ENCODE measurements at places on chromosomes 2 and 18.

GRCh38 chr2:111947219-111947618, 48.8 kb downstream of the MERTK start:
- no peak for DNase-seq

GRCh38 chr2:2234398-2235195, 96.5 kb downstream of the MYT1L start:
- DNase-seq = no peak

- no peak for DNase-seq
Measured at GRCh38 chr2:43515807-43516497, 79.9 kb downstream of the THADA start.

DNA sequence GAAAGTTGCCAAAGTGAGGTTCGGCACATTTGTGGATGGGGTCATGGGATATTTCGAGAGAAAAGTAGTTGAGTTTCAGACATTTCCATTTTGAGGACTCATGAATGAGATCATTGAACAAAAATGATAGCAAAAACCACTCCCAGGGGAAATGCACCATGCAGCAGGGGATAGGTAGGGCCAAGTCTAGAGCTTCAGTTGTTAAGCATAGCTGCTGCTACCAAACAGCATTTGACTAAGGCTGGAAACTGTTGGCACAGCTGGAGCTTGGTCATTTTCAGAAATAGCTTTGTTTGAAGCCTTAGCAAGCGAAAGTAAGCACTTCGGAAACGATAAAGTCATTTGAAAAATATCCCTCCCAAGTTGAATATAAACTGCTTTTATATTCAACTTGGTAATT, 431.8 kb downstream of the SOCS6 start:
- no peak for DNase-seq

GRCh38 chr2:95015261-95015912, 10.1 kb upstream of the MAL start:
- no peak for DNase-seq

GRCh38 chr2:183253441-183254130, 129.3 kb downstream of the NUP35 start:
- no peak for DNase-seq

GRCh38 chr2:43075054-43075593, 151.3 kb downstream of the ZFP36L2 start:
- no peak for DNase-seq

GRCh38 chr18:79506191-79507075, 110.7 kb downstream of the NFATC1 start:
- no peak for DNase-seq

DNA sequence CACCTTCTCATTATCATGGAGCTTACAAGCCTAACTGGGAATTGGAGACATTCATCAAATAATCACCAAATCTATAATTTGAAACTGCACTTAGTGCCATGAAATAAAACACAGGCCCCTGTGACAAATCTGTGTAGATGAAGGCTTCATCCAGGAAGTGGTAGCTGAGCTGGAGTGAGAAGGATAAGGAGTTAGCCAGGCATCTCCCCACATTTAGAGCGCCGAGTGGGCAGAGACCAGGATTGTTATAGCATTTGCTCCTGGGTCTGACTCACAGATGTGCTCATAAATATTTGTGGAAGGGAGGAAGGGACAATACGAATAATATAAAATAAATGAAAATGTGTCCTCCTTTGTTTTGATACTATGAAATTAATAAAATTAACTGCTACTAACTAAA, 2.5 kb upstream of the MAT2A start:
- DNase-seq = no peak

GRCh38 chr2:41720331-41721251, 327.2 kb upstream of the PKDCC start:
- DNase-seq = no peak
